ENCODE measurements at places on chromosomes 5 and 9.

DNA sequence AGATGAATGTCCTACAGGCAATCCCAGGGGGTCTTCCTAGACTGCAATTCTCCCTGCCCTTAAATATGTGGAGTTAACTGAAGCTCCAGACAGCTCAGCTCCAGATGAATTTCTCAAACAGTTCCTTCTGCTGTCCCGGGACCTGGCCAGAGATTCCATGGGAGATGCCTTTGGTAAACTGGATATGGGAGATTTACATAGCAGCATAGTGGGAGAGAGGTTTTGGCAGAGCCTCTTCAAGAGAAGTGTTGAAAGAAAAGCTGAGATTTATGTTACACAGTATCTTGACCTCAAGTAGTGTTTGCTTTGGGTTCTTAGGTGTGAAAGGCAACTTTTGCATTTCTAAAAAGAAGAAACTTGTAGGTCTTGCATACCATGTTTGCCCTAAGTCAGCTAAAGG, 364.9 kb downstream of the ARRDC3 start:
- DNase-seq, result no peak

GRCh38 chr5:15601274-15601673, 101.3 kb downstream of the FBXL7 start:
- no peak for DNase-seq

DNA sequence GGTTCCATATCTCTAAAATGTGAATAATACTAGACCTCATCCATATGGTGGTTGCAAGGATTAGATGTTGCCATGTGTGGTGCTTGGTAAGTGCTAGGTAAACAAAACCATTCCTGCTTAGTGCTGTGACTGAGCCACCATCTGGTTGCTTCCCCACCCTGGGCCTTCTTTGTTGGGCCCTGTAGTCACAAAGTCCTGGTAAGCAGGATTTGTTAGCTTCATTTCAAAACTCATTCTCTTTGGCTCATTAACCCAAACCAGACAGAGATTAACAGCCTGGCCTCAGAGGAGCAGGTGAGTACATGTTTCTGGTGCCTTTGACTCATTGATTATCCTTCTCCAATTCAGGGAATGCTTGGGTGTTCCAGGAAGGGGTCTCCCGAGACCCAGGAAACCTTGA, 240.2 kb downstream of the ARHGAP26 start:
- no peak for DNase-seq

DNA sequence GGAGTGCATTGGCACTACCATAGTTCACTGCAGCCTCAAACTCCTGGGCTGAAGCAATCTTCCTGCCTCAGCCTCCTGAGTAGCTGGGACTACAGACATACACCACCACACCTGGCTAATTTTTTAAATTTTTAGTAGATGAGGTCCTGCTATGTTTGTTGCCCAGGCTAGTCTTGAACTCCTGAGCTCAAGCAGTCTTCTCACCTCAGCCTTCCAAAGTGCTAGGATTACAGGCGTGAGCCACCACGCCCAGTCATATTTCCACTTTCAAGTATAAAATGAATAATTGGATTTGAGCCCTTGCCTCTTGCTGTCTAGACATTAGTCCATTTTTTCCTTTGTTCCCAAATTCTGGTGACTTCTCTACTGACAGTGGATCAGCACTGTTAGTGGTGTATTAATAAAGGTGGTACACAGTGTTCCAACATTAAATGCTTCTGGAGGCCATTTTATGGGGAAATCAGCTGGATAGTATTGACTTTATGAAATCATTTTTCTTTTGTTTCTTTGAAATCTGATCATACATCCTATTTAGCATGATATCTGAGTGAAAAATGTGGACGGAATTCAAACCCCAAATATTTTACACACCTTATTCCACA, 15.9 kb downstream of the ATP6V0E1 start:
- no peak for DNase-seq

DNA sequence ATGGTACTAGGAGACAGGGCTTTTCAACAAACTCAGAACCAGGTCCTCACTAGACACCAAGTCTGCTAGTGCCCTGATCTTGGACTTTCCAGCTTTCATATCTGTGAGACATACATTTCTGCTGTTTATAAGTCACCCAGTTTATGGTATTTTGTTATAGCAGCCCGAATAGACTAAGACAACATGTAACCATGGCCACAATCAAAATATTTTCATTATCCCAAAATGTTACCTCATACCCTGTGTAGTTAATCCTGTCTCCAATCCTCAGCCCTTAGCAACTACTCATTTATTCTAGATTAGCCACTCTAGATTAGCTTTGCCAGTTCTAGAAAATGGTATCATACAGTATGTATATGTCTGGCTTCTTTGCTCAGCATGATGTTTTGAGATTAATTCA, 6.3 kb upstream of the ATG10 start:
- no peak for DNase-seq

DNA sequence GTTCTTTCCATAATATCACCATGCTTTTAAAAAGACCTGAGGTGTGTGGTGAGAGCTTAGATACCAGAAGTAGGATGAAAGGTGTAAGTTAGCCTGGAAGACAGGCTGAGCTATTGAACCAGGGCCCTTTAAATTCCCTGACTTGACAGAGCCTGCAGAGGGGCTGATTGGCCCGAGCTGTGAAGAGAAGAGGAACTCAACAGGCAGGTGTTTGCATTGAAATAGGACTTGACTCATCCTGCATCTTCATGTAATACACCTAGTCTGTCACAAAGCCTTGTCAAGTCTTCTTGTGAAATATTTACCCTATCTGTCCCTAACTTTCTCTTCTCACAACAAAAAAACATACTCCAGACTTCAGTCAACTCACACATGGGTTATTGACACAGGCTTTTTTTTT, 16.6 kb upstream of the ANP32B start:
- no peak for DNase-seq

Measured in activated CD8-positive, alpha-beta memory T cell treated with anti-CD3 and anti-CD28 coated beads for 1 hour (primary cell).